Ascending aorta (tissue), 2 donors: ENCODE measurements at places on chromosomes 12 and 14.

DNA sequence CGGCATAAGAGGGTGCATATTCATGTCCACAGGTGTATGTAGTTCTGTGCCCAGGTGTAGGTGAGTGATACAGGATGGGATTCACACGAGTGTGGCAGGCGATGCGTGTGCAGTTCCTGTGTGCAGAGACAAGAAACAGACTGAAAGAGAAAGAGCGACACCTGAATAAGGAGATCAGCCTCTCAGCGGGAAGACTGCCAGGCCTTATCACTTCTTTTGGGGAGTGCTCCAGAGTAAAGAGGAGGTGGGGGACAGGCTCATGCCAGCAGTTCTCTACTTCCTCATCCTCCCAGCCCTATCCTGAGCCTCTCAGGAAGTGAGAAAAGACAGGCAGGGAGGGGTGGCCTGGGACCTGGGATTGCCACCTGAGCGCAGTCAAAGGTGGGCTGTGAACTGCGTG is 2.8 kb downstream of the PSMB11 start:
- no peaks in the 10 kb centered on the region for H3K27me3 ChIP-seq
- H3K27ac ChIP-seq: no peak overlapping the region
- DNase-seq: no peak
- no peaks in the 10 kb centered on the region for H3K36me3 ChIP-seq
- H3K4me1 ChIP-seq: no peaks in the 10 kb centered on the region

- no peaks in the 10 kb centered on the region for H3K4me1 ChIP-seq
- DNase-seq: no peak
Measured at GRCh38 chr12:58529897-58530741, 390.2 kb downstream of the LRIG3 start.

DNA sequence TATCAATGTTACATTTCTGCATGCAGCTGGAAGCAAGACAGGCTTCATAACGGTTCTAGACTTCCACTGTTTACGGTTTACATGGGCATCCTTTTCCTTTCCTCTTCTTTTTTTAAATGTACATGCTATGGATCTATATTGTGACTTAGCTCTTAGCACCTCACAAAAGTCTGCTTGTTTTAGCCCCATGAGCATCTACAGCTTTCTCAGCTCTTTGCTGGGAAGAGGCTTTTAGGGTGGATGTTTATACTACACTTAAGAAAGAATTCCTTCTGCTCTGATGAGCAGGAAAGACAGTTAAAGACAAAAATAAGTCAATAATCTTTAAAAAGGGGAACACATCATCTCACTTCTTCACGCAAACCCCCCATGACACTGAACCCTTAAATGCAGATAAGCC is 51.4 kb downstream of the KICS2 start:
- H3K36me3 ChIP-seq: no peaks in the 10 kb centered on the region
- H3K27ac ChIP-seq: no peak overlapping the region
- H3K4me3 ChIP-seq: no peak overlapping the region

DNA sequence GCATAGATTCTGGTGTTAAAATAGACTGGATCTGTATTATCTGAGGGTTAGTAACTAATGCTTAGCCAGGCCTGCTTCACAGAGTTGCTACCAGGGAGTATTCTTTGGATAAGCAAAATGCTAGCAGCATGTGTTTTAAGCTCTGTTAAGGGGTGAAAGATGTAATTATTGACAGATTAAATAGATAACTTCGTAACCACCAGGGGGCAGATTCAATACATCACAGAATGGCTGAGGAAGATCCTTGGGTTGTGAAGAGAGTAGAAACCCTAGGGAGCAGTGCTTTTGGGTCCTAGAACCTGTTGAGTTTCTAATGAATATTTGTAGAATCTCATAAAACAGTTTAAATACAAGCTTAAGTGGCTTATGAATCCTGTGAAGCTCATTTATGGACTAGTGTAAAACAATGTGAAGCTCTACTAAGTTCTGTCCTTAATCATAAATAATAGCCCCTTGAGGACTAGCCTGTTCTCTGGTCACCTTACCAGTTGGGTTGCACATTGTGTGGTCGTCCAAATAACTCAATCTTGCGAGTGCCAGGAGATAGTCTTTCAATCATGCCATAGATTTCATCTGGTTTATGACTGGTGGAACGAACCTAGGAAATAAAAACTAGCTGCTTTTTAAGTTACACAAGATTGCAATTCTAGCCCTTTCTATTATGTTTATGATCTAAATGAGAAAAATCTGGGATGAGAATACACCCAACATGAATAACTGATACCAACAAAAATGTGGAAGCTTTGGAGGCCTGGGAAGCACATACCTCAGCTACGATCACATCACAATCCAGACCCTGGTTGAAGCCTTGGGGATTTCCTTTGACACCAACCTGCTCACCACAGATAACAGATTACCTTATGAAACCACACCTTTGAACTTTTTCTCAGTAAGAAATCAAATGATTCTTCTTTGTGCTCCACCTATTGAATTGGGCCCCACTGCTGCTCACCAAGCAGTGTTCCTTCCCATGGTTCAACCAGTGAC is 12.3 kb downstream of the METTL3 start:
- no peaks in the 10 kb centered on the region for H3K27me3 ChIP-seq
- no peak for DNase-seq
- H3K36me3 ChIP-seq: peaks cover 92% of the 10 kb centered on the region

GRCh38 chr12:97267594-97268202 is 194.9 kb upstream of the RMST start:
- DNase-seq: no peak
- H3K27me3 ChIP-seq: no peaks in the 10 kb centered on the region
- H3K4me3 ChIP-seq: no peak overlapping the region

DNA sequence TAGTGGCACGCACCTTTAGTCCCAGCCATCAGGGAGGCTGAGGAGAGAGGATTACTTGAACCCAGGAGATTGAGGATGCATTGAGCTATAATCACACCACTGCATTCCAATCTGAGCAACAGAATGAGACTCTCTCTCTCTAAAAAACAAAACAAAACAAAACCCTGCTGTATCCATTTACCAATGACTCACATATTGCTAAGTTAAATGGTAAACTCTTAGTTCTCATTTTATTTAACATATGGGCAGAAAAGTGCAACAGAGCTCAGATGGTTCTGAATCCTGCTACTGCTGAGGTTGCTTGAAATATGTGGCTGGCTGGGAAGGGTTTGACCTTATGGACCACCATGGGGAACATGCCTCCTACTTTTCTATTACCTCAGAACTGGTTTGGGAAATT is 33.7 kb upstream of the CCNT1 start:
- no peak for DNase-seq
- no peak overlapping the region for H3K27ac ChIP-seq
- no peak overlapping the region for H3K4me3 ChIP-seq
- H3K27me3 ChIP-seq: no peaks in the 10 kb centered on the region

- no peaks in the 10 kb centered on the region for H3K4me1 ChIP-seq
- H3K4me3 ChIP-seq: no peak overlapping the region
- H3K36me3 ChIP-seq: no peaks in the 10 kb centered on the region
- no peak for DNase-seq
- H3K27ac ChIP-seq: no peak overlapping the region
Measured at GRCh38 chr12:68169213-68169889, 9.8 kb upstream of the IFNG start.
